ENCODE measurements at places on chromosomes 11 and 22.
A peak's percentile ranks its signal among the peaks of the same experiment; 100 is the strongest.

DNA sequence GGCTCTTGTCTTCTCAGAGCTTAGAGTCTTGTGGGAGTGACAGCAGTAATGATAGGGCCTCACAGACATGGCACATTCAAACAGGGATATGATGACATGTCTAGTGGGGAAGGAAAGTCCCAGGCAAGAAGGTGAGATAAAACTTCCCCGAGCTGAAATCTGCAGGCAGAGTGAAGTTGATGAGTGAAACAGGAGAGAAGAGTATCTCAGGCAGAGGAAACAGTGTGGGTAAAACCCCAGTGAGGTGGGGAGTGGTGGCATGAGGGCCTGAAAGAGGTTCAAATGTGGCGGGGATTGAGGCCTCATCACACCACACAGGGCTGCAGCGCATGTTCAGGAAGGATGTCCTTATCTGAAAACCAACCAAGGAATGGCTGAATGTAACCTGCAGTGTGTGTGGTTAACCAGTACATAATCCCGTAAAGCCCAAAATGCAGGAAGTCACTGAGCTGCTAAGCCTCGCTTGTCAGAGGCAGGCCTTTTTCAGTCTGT, 153.8 kb upstream of the E2F8 start:
- DNase-seq = peak; percentile 60

GRCh38 chr11:18907391-18907790, 31.8 kb downstream of the MRGPRX1 start:
- no peak for DNase-seq

DNA sequence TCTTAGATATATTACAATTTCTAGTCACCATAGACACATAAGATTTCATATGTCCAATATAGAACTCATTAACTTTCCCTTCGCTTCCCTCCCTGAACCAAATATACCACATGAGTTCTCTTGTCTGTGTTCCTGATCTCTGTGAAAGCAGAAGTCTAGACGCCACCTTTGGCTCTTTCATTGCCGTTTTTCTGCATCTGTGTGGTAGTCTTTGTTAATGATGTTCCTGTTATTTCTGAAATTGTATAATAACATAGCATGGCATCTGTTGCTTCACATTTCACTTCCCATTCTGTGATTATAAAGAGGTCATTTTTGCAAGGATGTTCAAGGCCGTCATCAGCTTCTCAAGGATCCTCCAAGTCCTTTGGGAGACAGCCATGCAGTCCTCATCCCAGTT, 58.5 kb downstream of the NCAM1 start:
- no peak for DNase-seq

DNA sequence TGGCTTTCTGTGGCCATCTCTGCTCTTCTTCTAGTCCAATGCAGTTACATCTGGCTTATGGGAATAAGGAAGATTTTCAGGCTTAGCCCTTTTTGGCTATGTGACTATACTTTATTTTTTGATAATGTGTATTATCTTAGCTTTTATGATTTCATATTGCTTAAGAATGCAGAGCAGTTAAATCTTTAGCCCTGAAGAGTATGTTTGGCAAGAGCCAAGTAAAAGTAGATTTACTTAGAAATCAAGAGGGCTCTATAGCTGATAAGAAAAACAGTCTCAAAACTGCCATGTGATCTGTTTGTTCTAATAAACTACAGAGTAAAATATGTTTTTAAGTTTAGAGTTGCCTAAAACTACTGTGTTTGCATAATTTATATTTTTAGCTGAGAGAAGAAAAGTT, 61.2 kb downstream of the RNF169 start:
- DNase-seq = no peak

DNA sequence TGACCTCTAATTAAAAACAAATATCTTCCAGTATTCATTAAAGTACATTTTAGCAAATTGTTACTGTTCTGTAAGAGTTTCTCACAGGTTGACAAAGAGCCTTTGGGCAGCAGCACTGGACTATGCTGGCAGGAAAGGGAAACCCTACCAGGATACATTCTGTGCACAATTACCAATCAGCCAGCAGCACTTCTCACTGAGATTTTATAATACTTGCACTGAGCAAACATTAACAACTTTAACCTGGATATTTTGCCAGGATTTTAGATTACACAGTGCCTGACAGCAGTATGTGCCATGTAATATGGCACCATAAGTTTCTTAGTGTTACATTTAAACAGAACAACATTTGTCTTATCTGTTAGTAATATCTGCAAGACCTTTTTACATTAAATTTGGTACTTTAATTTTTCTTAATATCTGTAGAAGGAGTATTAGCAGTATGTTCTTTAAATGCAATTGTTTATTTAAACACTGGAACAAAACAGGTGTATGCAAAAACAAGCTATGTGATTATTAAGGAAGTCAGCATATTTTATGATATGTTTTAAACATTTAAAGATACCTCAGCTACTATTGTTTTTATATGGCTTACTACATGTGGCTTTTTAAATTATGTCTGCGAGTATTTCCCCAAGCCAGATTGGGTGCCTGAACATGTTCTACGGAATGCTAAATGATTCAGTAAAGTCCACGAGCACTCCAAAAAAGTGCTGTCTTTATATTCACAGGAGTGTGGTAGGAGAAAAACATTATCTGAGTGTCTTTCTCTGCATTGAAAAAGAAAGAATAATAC, 699.0 kb upstream of the LUZP2 start:
- no peak for DNase-seq

GRCh38 chr11:47512701-47513100, 40.2 kb downstream of the CELF1 start:
- DNase-seq = no peak

- DNase-seq = peak; percentile 83
These were observed 33.8 kb downstream of the OR2AG2 start for GRCh38 chr11:6737872-6738466.

GRCh38 chr11:35764417-35764816, 101.8 kb downstream of the TRIM44 start:
- no peak for DNase-seq

DNA sequence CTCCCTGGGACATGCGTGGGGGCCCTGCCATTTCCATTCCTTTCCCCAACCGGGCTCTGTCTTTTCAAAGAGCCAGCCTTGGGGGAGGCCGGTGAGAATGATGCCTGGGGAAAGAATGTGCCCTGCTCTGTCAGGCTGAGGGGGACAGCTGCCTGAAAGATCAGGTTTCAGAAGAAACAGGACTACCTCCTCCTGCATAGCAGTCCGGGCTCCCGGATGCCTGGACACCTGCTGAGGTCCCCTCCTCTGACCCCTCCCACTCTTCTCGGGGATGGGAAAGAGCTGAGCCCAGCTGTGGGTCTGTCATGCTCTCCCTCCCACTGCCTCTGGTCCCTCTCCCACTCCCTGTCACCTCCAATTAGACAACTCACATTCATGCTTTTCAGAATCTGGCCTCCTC, 41.8 kb upstream of the CDON start:
- no peak for DNase-seq

GRCh38 chr11:64001484-64002420, 15.5 kb downstream of the OTUB1 start:
- DNase-seq = no peak

DNA sequence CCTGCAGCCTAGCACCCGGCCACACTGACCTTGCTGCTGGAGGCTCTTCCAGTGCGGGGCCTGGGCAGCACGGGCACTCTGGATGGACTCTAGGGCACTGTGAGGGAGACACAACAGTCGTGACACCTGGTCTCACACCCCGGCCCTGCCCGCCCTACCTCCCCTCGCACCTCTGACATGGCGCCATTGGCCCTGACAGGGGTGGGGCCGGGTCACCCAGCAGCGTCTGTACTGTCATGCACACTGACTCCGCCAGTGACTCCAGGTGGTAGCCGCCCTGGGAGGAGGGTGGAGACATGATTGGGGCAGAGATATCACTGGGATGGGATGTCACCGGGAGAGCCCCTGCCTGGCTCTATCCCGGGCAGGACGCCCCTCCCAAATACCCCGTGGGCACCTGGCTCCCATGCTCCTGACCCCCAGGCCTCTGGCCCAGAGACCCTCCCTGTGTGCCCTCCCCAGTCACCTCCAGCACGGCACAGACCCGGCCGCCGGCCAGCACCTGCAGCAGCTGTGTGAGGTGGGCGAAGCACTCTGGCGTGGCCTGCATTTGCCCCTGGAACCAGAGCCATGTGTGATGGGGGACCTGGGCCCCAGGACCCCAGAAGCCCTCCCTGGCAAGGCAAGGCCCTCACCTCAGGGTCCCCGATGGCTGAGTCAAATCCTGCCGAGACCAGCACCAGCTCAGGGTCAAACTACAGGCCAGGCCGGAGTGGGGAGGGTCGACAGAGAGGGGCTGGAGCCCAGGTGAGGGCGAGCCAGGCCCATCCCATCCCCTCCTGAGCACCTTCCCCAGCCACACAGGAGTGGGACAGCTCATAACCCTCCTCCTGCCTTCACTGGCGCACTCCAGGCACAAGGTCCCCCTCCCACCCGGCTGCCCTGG, 2.6 kb downstream of the HDAC10 start:
- DNase-seq = no peak

GRCh38 chr11:102448869-102449224, 3.7 kb downstream of the TMEM123 start:
- DNase-seq = peak; percentile 30

DNA sequence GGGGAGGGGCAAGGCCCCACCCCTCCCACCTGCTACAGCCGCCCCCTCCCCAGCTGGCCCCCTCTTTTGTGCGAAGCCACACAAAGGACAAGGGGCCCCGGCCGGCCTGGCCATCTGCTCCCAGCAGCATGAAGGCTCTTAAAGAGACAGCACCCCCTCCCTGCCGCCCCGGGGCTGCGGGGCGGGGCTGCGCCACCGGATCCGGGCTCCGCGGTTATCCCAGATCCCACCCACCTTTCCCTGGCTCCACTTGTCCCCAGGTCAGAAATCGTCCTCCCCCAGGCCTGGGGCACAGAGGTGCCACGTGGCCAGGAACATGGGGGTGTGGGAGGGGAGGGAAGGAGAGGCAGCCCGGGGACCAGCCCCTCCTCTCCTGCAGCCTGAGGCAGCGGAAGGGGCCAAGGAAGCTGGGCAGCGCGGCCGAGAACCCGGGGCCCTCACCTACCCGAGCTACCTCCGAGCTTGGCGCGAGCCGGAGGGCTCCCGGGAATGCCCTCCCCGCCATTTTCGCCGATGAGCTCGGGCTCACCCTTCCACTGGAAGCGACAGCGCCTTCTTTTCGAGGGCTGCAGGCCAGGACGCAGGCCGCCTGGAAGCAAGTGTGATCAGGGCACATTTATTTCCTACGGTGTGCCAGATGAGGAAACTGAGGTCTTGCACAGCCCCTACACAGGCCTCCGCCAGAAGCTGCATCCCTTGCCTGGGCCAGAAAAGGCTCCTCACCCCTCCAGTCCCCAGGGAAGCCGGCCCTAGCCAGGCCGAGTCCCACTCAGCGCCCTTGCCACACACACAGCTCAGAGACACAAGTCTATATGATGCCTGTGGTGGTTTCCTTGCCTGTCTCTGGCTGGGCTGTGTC, 2.5 kb upstream of the RCOR2 start:
- no peak for DNase-seq

DNA sequence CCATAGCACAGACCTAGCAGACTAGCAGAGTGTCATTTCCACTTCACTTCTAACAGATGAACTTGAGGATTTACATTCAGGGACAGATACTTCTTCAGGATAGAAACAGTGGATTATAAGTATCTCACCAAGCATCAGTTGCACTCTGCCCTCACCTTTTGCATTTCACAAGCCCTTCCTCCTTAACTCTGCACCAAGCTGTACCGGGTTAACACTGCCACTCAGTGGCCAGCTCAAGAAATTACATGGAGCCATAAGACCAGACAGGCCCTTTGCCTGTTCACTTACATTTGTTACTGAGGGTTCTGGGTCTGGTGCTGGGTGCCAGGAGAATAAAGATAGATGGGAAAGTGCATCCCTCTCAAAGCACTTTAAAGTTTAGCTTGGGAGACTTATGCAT, 309.8 kb downstream of the SHANK2 start:
- no peak for DNase-seq

DNA sequence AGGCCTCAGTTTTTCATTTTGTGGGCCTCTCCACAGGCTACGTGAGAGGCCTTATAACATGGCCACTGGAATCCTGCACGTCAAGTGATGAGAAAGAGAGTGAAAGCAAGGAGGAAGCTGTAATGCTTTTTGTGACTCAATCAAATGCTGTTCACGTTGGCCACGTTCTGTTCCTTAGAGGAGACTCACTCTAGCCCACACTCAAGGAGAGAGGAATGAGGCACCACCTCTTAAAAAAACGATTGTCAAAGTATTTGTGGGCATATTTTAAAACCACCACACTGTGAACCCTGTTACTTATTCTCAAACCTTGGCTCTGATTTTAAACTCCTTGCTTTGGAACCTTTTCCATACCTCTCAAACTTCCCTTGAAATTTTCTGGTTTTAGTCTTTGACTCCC, 705.0 kb downstream of the NELL1 start:
- no peak for DNase-seq

DNA sequence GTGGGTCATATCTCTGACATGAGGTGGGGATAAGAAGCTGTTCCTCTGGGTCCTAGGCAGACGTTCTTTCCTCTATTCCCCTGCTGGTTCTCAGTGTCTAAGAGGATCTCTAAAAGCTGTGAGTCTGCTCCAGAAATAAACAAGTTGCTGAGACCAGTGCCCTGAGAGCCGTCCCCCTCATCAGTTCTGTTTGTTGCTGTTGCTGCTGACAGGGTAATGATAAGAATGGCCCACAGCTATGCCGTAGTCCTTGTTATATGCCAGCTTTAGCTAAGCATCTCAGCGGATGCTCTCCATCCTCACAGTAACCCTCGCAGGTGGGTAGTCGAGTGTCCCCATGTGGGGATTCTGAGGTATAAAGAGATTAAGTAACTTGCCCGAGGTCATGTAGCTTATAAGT, 23.5 kb upstream of the ST14 start:
- DNase-seq = no peak

DNA sequence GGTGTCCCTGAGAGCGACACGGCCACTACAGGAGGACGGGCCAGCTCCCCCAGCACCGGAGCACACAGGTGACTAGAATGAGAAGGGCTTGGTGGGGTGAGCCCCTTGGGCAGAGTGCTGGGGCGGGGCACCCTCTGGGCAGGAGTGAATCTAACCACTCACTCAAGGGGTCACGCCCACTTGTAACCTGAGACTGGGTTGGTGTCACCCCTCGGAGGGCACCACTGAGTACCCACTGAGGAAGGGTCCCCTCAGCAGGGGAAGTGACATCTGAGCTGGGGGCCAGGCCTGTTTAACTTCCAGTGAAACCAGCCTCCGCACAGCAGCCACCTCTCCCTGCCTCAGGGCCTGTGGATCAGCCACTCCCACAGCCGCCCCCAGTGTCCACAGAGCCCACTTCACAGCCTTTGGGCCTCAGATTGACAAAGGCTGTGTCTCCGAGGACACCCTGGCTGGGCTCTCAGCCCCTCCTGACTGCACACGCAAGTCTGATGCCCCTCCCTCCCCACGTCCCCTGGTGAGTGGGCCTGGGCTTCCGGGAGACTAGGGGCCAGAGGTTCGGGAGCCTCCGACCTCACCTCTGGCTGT, 5.6 kb downstream of the GATD1 start:
- DNase-seq = no peak

DNA sequence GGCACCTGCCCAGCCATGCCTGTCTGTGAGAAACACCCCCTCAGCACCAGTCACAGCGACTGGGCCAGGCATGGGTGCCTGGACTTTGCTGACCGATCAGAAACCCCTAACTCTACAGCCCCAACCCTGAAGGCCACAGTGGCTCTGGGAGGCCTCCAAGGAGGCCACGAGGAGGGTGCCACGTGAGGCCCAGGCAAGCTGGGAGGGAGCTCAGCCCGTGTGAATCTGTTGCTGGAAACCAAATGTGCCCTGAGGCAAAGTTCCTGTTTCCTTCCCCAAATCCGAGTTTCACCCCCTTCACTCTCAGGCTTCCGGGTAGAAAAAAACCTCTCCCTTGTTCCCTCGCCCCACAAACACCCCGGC, 1.3 kb downstream of the UNC93B1 start:
- no peak for DNase-seq

- DNase-seq = no peak
These were observed 52.4 kb upstream of the MYO18B start for GRCh38 chr22:25689631-25690030.

GRCh38 chr22:30856741-30857502, 111.7 kb downstream of the MORC2 start:
- no peak for DNase-seq

Data from activated CD4-positive, alpha-beta T cell treated with anti-CD3 and anti-CD28 coated beads, Interleukin-10, Interleukin-2, amounts not matched to agents 100 ng/mL and 50 ng/mL, durations not matched to agents 16 hours and 8 hours (primary cell).